ENCODE measurements at places on chromosomes 1 and 21. TPM values are rescaled to one million over a fixed set of nuclear protein-coding genes. Genes with fewer than 3 reads are reported as not detected.

Gene LMOD1
- total RNA-seq: 0.49 TPM

Gene HPDL
- total RNA-seq: 1.7 TPM

Gene HCRTR1
- 3.2 TPM for total RNA-seq

Gene NECTIN4
- not detected for total RNA-seq

Gene SYT14
- 41.6 TPM for total RNA-seq

Gene AUNIP
- total RNA-seq: 0.98 TPM

Gene RAB7B
- 0.49 TPM for total RNA-seq

Gene MROH9
- total RNA-seq: not detected

Gene VSIG8
- total RNA-seq: not detected

Gene CYP4B1
- under 0.01 TPM for total RNA-seq

Gene PROK1
- total RNA-seq: under 0.01 TPM

Gene CD48
- not detected for total RNA-seq

Gene NCDN
- 80.6 TPM for total RNA-seq

Gene ATP6V1G3
- not detected for total RNA-seq

Gene NHLH1
- 0.98 TPM for total RNA-seq

Gene OR2AK2
- total RNA-seq: not detected

Gene IL19
- not detected for total RNA-seq

Gene PHACTR4
- total RNA-seq: 12.5 TPM

Gene GBP5
- 0.25 TPM for total RNA-seq

Gene TRIM62
- total RNA-seq: 6.1 TPM

Gene LYSMD1
- total RNA-seq: 13.5 TPM

Gene FAM110D
- total RNA-seq: 0.49 TPM

Gene EDN2
- total RNA-seq: not detected

Gene LCE2B
- total RNA-seq: not detected

Gene CD53
- 2.7 TPM for total RNA-seq

Gene TMEM201
- 4.4 TPM for total RNA-seq

Gene SLX9
- 8.4 TPM for total RNA-seq

Gene CD1C
- not detected for total RNA-seq

Gene CTSS
- total RNA-seq: 9.8 TPM

Gene KRTAP10-1
- total RNA-seq: not detected

Gene AMY2B
- total RNA-seq: 60.5 TPM

Gene WLS
- 35.9 TPM for total RNA-seq

Gene APOBEC4
- not detected for total RNA-seq

Gene ZNF687
- total RNA-seq: 7.9 TPM

Measured in temporal lobe (tissue), 4 donors.